ENCODE measurements at places on chromosomes 6 and 20.

GRCh38 chr6:109373762-109374161 is 8.5 kb downstream of the CD164 start:
- no peak for DNase-seq

GRCh38 chr20:1764136-1765033 is 106.8 kb upstream of the SIRPG start:
- peak; percentile 52 for DNase-seq

GRCh38 chr6:167410462-167410861 is 85.6 kb downstream of the TTLL2 start:
- DNase-seq, result no peak

- no peak for DNase-seq
Observed at GRCh38 chr6:24838081-24838480, 39.4 kb upstream of the ARMH2 start.

DNA sequence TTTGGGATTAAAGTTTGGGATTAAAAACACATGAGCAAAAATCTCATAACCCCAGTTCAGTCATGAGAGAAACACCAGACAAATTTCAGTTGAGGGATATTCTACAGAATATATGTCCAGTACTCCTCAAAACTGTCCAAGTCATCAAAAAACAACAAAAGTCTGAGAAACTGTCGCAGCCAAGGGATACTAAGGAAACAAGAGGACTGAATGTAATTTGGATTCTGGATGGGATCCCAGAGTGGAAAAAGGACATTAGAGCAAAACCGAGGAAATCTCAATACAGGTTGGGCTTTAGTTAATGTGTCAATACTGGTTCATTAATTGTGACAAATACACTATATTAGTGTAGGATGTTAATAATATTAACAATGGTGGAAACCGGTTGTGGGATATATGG is 219.3 kb downstream of the BCKDHB start:
- DNase-seq, result no peak

DNA sequence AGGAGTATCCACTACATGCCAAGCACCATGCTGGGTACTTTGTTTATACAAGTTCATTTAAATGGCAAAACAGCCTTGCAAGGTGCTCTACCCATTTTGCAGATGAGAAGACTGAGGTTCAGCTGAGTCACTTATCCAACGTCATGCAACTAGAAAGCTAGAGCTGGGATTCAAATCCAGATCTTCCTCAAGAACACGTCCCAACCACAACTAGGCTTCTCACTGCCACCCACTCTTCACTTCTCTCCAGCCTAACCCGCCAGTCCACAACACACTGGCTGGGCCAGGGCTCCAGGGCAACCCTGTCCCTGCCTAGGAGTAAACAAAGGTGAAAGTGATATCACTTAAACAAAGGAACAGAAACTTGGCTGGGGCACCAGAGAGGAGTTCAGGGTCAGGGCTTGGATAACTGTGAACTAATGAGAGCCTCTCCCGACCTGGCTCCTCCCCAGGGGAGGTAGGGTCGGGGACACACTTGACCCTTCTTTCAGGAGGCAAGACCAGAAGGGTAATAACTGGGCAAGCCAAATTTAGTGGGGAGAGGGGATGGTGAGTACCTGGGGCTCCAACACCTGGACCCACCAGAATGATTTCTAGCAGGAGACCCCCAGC is 7.9 kb downstream of the SDC4 start:
- DNase-seq, result no peak

- no peak for DNase-seq
Observed at GRCh38 chr6:16947375-16948015, 154.4 kb upstream of the STMND1 start.

DNA sequence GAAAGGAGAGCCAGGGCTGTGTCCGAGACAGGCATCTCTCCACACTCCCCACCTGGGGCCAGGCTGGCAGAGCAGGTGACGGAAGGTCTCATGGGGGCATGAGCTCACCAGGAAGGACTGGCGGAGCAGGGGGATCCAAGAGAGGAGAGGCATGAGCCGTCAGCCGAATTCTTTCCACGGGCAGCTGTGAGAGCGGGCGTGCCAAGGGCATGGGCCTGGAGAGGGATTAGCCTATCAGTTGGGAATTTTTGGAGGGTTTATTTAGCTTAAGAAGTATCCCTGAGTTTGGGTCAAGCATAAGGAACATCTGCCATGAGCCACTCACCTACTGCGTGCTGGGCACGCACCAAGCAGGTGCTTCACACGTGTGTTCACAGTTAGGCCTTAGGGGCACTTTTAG is 60.2 kb upstream of the ZNFX1 start:
- DNase-seq, result no peak

DNA sequence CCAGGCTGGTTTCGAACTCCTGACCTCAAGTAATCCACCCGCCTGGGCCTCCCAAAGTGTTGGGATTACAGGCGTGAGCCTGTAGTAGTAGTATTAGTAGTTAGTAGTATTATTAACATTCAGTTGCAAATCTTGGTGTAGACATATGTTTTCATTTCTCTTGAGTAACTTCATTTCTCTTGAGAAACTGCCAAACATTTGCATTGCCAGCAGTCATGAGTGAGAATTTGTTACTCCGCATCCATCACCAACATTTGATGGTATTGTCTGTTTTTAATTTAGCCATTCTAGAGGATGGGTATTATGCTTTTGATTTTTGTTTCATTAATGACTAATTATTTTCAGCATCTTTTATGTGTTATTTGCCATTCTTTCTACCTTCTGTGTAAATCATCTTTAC is 1.5 kb upstream of the ERVFRD-1 start:
- no peak for DNase-seq

- no peak for DNase-seq
Observed at GRCh38 chr6:155311086-155311485, 3.2 kb downstream of the TFB1M start.

DNA sequence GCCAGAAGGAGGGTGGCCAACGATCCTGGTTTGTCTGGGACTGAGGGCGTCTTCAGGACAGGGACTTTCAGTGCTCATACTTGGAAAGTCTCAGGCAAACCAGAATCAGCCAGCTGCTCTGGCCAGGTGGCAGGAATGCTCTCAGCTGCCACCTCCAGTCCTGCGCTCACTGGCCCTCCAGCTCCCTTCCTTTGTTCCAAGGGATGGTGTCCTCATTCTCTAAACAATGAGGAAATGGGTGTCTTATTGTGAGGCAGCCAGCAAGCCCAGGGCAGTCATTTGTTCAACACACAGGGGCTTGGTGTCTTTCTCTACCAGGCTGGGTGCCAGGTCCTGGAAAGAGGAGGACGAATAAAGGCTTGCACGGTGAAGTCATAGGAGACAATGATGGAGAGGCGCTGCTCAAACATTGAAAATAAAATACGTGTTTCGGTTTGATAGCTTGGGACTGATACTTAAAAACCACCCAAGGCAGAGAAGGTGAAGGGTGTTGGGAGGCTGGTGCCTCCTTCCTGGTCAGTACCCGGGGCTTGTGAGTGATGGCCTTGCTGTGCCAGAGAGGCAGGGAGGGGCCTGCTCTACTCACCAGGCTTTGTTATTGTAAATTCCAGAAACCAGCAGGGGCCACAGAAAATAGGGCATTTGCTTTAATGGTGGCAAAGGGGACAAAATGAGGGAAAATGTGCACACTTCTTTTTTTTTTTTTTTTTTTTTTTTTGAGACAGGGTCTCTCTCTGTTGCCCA is 11.3 kb upstream of the TMEM181 start:
- DNase-seq, result no peak

GRCh38 chr6:38307740-38308139 is 332.0 kb downstream of the BTBD9 start:
- DNase-seq, result no peak

- DNase-seq, result no peak
Observed at GRCh38 chr6:33443619-33444504, 10.5 kb upstream of the ZBTB9 start.

- no peak for DNase-seq
Observed at GRCh38 chr6:144123836-144124235, 26.5 kb upstream of the STX11 start.

DNA sequence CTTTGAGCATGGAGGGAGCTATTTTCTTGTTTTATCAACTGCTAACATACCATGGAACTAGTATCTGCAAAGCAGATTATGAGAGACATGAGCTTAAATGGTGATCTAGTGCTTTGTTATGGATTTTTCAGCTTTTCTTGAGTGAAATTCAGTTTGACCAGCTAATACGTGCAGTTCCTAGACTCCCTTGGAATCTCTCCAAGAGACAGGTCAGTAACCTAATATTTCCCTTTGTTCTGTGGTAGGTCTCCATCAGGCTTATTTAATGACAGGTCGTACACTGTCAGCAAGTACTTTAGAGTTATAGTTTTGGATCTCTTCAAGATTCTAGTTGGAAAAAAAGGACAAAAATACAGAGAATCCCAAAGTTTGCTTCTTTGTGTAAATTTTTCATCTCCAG is 43.9 kb downstream of the HDAC2 start:
- no peak for DNase-seq

GRCh38 chr20:10271494-10272219 is 53.0 kb downstream of the SNAP25 start:
- no peak for DNase-seq

DNA sequence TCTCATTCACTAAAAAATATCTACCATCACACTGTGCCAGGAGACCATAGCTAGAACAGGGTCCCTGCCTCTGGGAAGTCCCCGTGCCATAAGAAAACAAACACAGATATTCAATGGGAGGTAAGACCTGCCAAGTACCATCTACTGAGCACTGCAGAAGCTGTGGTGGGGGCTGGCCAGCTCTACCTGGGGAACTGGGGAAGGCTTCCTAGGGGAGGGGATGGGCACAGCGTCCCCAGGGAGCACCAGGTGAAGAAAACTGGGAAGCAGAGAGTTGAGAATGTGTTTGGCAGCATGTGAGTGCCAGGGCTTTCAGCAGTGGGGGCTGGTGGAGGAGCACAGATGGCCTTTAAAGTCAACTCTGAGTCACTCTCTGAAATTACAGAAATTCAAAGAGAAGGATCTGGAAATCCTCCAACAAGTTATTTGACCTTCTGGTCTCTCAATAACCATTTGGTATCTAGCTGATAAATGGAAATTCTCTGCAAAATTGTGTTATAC is 85.2 kb downstream of the SHLD1 start:
- DNase-seq, result no peak

- no peak for DNase-seq
Observed at GRCh38 chr6:75220357-75220756, 14.5 kb upstream of the COL12A1 start.

- DNase-seq, result no peak
Observed at GRCh38 chr6:49915035-49915434, 48.7 kb upstream of the CRISP1 start.

GRCh38 chr6:29919506-29920445 is 22.6 kb upstream of the HLA-A start:
- DNase-seq, result no peak

GRCh38 chr6:158785036-158785435 is 34.1 kb downstream of the EZR start:
- no peak for DNase-seq

- DNase-seq, result no peak
Observed at GRCh38 chr20:50308513-50309279, 118.1 kb downstream of the CEBPB start.

- DNase-seq, result no peak
Observed at GRCh38 chr6:41536795-41537758, 9.1 kb upstream of the FOXP4 start.

GRCh38 chr6:161085246-161085645 is 93.7 kb downstream of the MAP3K4 start:
- DNase-seq, result no peak

DNA sequence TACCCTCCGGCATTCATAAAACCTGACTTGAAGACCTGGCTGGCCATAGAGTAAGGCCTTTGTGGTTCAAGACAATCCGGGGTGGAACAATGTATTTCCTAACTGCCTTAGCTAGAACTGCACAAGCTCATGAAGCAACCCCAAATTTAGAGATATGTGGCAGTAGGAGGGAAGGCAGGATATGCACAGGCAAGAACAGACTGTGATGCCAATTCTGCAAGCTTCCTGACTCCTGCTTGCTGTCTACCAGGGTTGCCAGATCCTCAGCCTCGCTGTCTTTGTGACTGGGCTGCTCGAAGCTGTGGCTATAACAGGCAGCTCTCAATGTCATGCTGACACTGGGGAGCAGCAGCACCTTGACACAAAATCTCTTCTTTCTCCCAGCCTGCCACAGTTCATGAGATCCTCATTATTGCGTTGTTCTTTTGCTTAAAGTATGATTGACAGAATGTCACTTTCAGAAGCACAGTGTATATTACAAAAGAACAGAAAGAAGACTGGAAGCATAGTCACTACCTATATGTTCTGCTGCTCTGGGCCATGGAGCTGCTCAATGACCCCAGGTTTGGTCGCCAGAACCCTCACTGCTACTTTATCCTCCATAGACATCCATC is 18.3 kb upstream of the SHLD1 start:
- DNase-seq, result no peak

GRCh38 chr20:41165001-41165882 is 27.9 kb downstream of the PLCG1 start:
- no peak for DNase-seq
